ENCODE measurements at places on chromosomes 4 and X. TPM values are rescaled to one million over a fixed set of nuclear protein-coding genes. Genes with fewer than 3 reads are reported as not detected.

Gene MAGED4
- 38.1 TPM for total RNA-seq

Gene SH3RF1
- total RNA-seq = 31.9 TPM

Gene ATP1B4
- not detected for total RNA-seq

Gene STK32B
- total RNA-seq = 1.1 TPM

Gene HHIP
- total RNA-seq = 1.4 TPM

Gene PCYT1B
- total RNA-seq = 2.1 TPM

Gene BEND2
- not detected for total RNA-seq

Gene SOWAHB
- not detected for total RNA-seq

Gene MAGEB2
- total RNA-seq = not detected

Gene VBP1
- 70.5 TPM for total RNA-seq

Gene HERC5
- total RNA-seq = 2.7 TPM

Gene BST1
- 3.1 TPM for total RNA-seq

Gene ZXDA
- total RNA-seq = 5.3 TPM

Data from uterine smooth muscle cell (primary cell).